ENCODE measurements at places on chromosomes 7 and 10.
A peak's percentile ranks its signal among the peaks of the same experiment; 100 is the strongest.

DNA sequence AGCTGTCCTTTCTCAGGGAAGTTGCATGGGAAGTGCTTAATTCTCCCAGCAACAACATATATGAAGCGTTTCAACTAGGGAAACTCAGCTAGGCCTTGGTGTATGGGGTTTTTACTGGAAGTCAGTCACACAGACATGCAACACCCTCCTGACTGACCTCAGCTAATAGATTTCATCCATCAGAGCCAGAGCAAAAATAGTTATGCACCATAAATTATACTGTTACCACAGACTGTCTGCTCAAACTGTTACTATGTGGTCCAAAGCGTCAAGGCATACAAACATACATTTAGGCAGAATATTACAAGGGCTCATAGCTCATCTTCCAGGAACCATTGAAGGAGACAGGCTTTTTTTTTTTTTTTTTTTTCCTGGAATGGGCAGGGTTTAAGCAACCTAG is 417.9 kb downstream of the ANKRD7 start:
- DNase-seq, result no peak

- DNase-seq, result no peak
These were observed at the start of gene ENTPD1 for GRCh38 chr10:95756041-95756761. ENTPD1 (plus strand) TSS chr10:95756163; CDS start chr10:95756240, 77 bp downstream.

- peak; percentile 18 for DNase-seq
These were observed 90.1 kb upstream of the NFE2L3 start for GRCh38 chr7:26061678-26062603.

- DNase-seq, result no peak
These were observed 36.6 kb upstream of the PDLIM1 start for GRCh38 chr10:95327367-95327766.

DNA sequence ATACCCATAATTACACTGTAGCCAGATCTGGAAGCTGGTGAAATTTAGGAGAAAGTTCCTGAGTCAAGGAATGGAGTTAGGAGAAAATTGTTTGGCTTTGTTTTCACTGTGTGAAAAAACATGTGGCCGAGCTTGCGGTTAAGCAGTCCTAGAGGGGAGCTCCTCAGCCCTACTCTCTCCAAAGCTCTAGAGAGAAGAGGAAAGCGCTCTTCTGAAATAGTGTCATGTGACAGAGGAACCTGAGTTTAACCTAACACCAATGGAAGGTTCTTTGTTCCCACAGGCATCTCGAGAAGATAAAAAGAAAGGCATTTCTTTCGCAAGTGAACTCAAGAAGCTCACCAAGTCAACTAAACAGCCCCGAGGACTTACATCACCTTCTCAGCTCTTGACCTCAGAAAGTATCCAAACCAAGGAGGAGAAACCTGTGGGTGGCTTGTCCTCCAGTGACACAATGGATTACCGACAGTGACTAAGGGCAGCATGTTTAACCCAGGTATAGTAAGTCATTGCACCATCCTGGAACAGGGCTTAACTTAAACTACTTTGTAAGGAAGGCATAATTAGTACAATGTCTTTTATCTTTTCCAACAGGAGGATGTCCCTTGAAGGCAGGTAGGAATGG is 38.0 kb downstream of the NOC3L start:
- no peak for DNase-seq

- no peak for DNase-seq
These were observed 105.6 kb upstream of the NRBF2 start for GRCh38 chr10:63027531-63027930.

DNA sequence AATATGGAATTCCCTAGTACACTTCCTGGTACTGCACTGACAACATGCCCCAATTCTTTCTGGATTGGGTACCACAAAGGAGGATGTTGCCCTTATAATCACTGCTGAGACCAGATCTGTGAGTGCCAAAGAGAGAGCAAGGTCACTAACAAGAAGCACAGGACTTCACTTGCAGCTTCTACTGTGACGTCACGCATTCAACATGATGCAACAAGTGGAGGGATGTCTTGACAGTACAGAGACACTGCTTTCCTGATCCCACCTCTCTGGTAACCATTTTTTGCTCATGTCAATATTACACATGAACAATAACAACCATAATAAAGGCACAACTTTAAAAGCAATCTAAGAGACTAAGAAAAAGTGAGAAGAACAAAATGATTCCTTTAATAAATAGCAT is 414.1 kb upstream of the LRRN3 start:
- no peak for DNase-seq

DNA sequence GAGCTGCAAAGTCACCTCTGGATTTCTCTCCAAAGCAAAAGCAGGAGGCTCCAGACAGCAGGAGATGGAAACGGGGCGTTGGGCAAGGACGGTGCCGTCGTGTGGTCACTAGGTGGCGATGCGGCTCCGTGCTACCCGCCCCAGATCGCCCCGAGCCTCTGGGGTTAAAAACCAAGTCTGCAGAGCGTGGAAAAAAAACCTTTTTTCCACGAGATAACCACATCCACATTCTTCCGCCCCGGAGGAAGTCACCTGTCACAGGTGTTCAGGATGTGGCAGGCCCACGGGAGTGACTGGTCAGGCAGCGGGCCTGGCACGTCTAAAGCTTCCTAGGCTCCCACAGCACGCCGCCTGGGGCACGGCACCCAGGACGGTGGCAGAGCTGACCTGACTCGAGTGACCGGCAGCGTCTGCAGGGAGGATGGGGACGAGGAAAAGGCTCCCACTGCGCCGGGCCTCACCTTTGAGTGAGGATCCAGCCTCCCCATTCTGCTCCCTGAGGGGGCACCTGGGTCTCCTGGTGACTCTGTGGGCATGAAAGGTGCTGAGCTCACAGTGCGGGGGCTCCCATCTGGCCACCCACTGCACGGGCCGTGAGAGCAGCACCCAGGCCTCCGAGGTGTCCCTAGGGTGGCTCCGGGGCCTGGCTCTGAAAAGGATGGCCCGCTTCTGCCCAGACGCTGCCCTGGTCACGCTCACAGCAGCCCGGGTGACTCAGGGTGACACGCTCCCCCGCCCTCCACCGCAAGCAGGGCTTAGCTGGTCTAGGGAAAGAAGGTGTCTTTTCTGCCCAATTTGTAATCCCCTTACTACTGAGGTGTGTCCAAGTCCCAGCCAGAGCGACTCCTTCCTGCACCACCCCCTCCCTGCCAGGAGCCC is 71.3 kb upstream of the TNRC18 start:
- DNase-seq, result peak; percentile 73

DNA sequence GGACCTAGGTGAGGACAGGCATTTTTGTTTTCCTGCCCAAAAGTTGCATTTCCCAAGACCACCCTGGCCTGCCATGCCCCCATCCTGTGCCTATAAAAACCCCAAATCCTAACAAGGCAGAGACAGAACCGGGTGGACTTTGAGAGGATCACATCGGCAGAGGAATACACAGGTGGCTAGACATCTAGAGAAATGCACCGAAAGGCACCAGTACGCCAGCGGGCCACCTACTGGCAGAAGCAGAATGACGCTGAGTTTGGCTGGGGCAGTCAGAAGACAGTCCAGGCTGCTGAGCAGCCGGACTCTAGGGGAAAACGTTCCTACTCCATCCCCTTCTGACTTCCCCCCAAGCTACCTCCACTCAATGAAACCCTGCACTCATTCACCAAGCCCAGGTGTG is 2.8 kb downstream of the AKR1C4 start:
- DNase-seq, result no peak

- DNase-seq, result no peak
These were observed 505.6 kb downstream of the RPS24 start for GRCh38 chr10:78539247-78539766.

DNA sequence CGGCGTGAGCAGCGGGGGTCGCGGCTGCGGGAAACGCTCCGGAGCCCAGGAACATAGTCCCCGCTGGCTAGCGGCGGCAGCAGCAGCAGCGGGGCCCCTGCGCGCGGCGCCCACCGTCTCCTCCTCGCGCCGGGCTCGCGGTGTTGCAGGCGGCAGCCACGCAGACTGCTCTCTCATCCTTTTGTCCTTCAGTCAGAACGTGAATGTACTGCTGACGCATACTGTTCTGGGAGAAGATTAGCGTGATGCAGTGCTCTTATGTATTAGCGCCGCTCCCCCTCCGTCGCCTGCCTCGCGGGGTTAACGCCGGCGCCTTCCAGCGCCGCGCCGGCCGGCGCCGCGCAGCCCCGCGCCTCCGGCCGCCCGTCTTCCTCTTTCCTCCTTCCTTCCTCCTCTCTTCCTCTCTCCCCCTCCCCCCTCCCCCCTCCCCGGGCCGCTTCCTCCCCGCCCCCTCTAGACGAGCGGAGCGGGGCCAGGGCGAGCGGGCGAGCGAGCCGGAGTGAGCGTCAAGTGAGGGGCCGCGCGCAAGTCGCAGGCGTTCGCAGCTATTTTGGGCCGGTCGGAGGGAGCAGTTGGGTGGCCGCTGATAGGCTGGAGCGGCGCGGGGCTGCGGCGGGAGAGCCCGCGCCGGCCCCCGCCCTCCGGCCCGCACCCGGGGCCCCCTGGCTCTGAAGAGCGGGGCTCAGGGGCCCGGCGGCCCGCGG is 816 bp upstream of the LRRC4 start:
- no peak for DNase-seq

DNA sequence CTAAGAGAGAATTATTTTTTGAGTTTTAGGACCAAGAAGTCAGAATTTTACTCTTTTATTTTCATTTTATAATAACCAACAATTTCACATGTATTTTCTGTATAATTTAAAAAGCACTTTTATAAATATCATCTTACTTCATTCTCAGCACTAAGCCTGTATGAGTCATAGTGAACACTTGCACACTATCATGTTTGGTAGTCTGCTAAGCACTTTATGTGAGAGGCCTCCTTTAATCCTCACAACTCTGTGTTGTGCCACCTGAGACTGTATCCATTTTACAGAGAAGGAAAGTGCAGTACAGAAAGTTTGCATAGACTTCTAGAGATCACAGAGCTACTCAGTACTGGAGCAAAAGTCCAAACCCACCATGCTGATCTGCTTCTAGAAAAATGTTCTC is 939.6 kb downstream of the NRG3 start:
- DNase-seq, result no peak
